ENCODE measurements at places on chromosomes 3 and 15.

- DNase-seq, result no peak
Observed at GRCh38 chr15:70669006-70669602, 94.3 kb downstream of the UACA start.

DNA sequence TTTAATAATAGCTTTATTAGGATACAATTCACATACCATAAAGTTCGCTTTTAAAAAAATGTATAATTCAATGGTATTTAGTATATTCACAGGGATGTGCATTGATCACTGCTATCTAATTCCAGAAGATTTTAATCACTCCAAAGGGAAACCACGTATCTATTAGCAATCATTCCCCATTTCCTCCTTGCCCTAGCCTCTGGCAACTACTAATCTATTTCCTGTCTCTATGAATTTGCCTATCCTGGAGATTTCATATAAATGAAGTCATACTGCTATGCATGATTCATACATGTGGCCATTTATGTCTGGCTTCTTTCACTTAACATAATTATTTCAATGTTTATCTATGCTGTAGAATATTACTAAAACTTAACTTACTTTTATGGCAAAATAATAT lies 32.0 kb upstream of the CASR start:
- DNase-seq, result no peak

DNA sequence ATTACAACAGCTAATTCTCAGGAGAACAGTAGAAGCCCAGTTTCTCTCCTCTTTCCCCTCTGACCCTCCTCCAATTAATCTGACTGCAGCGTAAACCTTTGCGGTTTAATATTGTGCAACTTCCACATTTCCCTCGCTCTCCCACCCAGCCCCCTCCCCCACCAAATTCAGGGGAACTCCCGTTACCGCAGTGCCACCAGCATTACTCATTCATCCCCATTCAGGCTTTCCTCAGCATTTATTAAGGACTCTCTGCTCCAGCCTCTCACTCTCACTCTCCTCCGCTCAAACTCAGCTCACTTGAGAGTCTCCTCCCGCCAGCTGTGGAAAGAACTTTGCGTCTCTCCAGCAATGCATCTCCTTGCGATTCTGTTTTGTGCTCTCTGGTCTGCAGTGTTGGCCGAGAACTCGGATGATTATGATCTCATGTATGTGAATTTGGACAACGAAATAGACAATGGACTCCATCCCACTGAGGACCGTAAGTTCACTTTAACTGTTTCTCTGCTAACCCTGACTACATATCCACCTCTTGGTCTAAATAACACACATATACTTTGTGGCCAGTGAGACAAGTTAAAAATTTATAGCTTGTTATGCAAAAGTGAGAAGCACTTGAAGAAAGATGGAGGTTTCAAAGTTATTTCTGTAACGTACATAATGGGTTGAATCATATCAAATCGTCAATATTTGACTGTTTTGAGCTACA lies at the start of gene PTX3:
Gene PTX3 (plus strand): TSS at position 268 of the 709 bp plus-strand sequence. CDS start 84 bp downstream, at position 352.
- DNase-seq, result no peak

DNA sequence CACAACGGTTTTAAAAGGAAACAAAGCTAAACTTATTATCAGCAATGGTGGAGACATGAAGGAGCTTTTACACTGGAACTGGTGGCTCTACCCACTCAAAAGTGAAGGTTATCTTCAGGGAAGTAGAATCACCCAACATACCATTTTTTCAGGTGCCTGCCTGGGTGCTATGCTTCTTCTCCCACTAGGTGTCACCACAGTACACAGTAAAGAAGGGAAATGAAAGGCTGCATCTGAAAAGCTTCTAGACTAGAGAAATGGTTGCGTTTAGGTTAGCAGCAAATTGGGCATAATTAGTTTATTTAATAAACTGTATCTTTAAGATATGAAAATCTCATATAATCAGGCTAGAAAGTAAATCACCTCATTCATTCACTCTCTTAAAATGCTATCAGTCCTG lies 47.0 kb upstream of the SELENOK start:
- no peak for DNase-seq

DNA sequence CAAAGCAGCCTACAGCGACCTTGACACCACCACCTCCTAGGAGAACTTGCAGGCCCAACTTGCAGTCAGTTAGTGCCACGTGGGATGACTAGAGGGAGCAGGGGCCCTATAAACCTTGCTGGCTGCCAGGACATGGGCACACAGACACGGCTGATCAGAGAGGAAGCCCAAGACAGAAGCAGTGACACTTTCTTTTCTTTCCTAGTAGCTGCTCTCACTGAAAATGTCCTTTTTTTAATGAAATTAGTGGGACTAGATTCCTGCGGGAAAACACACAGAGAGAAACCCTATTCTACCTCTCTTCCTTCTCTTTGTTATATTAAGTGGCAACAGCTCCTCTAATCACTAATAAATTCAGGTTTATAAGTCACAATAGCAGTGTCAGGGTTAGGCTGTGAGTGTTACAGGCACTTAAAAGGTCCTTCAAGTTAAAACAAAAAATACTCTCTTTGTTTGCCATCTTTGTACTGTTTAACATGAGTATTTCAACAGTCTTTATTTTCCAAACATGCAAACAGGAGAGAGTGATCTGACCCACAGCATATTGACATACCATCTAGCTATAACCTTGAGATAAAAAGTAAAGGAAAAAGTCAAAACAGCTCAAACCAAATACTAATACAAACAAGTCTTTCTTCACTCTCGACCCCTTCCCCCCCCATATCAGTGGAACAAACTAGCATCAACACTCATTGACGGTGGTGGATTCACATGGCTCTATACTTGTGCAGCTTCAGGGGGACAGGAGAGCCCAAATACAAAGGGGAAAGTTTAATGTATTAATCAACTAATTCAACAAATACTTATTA lies 2.1 kb upstream of the TMEM212 start:
- no peak for DNase-seq

DNA sequence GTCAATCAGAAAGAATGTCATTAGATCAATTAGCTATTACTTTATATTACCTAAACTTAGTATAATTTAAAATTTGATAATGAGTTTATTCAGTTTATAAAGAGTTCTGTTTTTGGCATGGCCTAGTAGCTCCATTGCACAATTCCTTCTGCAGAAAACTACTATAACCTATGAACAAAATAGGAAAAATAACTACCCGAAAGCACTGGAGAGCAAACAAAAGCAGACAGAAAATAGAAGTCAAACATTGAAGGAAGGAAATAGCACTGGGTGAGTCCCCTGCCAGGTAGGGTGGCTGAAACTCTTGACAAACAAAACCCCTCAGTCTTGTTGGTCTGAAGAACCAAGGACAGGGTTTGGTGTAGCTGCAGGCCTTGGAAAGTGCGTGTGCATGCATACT lies 37.5 kb downstream of the CMC1 start:
- DNase-seq, result no peak

DNA sequence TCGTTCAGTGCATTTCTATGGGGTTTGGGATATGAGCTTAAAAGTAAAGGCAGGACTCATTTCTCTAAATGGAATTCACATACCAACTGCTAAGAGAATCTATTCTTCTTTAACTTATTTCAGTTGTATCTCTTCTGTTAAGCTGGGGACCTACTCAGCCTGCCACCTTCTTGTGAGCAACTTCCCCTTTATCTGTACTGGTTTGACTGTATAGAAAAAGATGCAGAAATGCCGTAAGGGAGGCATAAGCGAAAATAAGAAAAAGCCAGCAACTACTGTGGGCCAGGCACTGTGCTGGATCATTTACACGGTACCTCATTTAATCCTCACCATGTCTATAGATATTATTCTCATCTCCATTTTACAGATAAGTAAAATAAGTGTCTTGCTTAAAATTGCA lies 38.4 kb downstream of the RBMS3 start:
- DNase-seq, result no peak

- DNase-seq, result no peak
Observed at GRCh38 chr3:5016211-5017161, 37.2 kb downstream of the BHLHE40 start.

DNA sequence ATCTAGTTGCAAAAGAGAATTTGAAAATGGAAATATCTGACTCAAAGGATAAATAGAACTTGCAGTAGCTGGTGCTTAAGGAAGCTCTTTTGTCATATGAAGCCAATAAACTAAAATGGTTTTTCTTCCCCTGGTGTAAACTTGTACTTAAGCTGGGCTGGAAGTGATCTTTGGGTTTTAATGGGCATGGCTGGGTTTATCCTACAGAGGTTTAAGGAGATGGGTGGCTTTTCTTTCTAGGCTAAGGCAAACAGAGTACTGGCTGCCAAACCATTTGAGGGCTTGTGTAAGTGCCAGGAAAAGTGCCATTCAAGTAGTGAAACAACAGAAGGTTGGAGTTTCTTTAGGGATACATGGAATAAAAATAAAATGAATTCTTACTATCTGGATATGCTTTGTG lies 12.1 kb upstream of the UTS2B start:
- no peak for DNase-seq

GRCh38 chr3:134064081-134064480 lies 34.4 kb upstream of the SLCO2A1 start:
- DNase-seq, result no peak

- no peak for DNase-seq
Observed at GRCh38 chr3:98811048-98811447, 47.9 kb downstream of the ST3GAL6 start.

DNA sequence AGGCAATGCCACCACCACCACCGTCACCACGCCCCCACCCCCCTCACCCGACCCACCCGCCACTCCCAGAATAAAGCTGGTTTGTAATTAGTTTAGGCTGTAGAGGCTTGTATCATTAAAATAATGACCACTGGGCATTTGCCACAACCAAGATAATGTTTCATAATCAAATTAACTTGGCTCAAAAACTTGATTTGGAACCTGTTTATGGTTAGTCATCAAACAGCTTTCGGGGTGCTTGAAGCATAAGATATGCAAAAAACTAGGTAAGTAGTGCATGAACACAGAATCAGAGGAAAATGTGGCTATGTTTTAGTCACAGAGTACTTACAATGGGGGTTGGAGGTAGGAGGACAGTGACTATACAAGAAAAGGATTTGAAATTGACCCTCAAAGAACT lies 115.1 kb downstream of the FHIT start:
- no peak for DNase-seq

DNA sequence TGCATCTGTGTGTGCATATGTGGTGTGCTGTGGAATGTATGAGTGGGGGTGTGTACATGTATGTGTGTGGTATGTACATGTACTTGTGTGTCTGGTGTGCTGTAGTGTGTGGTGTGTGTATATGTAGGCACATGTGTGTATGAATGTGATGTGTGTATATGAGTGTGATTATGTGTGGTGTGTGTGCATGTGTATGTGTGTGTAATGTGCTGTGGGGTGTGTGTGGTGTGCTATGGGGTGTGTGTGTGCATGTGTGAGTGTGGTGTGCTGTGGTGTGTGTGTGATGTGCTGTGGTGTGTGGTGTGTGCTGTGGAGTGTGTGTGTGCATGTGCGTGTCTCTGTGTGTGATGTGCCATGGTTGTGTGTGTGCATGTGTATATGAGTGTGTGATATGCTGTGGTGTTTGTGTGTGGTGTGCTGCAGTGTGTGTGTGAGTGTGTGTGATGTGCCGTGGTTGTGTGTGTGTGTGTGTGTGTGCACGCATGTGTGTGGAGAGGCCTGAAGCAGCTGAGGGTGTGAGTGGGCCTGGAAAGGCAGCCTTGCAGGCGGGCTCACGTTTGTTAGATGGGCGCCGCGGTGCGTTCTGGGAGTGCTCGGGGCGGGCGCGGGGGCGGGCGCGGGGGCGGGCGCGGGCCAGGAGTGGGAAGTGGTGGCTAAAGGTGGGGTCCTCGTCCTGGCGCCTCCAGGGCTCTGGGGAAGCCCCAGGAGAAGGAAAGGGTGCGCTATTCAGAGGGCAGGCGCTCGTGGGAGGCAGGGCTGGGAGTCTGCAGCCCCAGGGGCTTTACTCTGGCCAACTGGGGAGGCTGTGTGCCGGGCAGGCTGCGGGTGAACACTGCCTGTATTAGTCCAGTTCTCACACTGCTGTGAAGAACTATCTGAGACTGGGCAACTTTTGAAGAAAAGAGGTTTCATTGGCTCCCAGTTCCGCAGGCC lies 116.9 kb downstream of the GABRG3 start:
- no peak for DNase-seq

- DNase-seq, result no peak
Observed at GRCh38 chr15:101447561-101448071, 41.9 kb downstream of the PCSK6 start.

DNA sequence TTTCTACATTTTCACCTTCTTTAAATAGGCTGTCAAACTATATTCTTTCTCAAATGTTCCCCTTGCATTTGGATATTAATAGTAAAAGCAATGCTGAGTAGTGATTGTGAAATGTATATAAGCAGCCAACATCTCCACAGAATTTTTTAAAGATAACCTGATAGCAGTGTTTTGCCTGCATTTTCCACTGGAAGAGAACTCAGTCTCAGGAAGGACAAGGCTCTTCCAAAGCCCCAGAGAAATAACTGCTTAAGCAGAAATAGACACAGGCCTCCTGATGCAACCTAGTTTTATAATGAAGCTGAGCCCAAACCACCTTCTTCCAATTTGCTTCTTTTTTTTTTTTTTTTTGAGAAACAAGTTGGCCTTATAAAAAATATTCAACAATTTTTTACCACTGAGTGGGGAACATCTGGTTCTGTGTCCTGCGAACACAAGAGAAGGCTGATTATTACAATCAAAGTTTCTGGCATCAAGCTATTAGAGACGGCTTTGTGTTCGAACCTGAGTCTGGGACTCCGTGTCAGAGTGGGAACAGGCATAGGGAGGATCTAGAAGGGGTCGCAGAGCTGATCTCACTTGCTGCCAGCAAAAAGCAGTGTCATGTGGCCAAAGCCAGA lies 332.5 kb upstream of the TBL1XR1 start:
- no peak for DNase-seq

DNA sequence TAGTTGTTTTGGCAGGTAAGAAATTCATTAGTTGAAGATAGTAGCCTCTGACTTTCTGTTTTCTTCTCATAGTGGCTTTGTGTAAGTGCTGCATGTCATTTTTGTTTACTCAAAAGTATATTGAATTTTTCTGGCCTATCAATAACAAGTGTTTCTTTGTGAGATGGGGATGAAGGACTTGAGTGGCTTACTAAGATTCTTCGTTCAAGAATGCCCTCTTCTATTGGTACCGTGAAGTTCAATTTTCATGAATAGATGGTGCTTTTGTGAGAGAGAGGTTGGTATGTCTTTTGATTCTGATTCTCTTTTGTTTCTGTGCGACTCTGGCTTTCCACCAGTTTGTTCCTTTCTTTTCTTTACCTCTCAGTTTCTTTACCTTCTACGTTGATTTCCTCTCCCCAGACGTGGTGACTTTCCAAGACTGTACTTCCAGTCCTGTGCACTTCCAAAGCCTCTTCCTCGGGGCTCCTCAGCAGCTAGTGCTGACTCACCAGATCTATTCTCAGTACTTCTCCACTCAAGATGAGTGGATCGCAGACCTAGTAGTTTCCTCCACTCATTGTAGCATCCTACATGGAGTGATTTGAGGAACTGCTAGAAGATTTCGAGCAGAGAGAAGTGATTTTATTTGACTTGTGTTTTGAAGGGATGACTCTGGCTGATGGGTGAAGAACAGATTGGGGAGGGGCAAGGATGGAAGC lies 82.0 kb upstream of the EPHB3 start:
- DNase-seq, result no peak

- DNase-seq, result no peak
Observed at GRCh38 chr3:147846854-147847478, 437.8 kb downstream of the ZIC1 start.

- no peak for DNase-seq
Observed at GRCh38 chr3:157370867-157371266, 65.8 kb upstream of the PTX3 start.
